Activated CD8-positive, alpha-beta memory T cell treated with anti-CD3 and anti-CD28 coated beads, Interleukin-2, amount 10 ng/mL, durations not matched to agents 7 days and 5 days (primary cell): ENCODE measurements at places on chromosomes 12 and 14. TPM values are rescaled to one million over a fixed set of nuclear protein-coding genes. Genes with fewer than 3 reads are reported as not detected.

The KCNA1 gene
- not detected for total RNA-seq

The FGF23 gene
- not detected for total RNA-seq

The NEUROD4 gene
- not detected for total RNA-seq

The IQSEC3 gene
- total RNA-seq, result 2.0 TPM

The C12orf50 gene
- 0.18 TPM for total RNA-seq

The CLEC9A gene
- not detected for total RNA-seq

The POTEG gene
- not detected for total RNA-seq

The TOMM20L gene
- not detected for total RNA-seq

The CLBA1 gene
- 0.67 TPM for total RNA-seq

The ASB2 gene
- total RNA-seq, result 177 TPM

- peaks cover 5% of the 10 kb centered on the region for H3K4me1 ChIP-seq
- no peak overlapping the region for H3K27ac ChIP-seq
- peaks cover 8% of the 10 kb centered on the region for H3K36me3 ChIP-seq
Observed at GRCh38 chr12:112321245-112321644, 61.0 kb downstream of the HECTD4 start.

DNA sequence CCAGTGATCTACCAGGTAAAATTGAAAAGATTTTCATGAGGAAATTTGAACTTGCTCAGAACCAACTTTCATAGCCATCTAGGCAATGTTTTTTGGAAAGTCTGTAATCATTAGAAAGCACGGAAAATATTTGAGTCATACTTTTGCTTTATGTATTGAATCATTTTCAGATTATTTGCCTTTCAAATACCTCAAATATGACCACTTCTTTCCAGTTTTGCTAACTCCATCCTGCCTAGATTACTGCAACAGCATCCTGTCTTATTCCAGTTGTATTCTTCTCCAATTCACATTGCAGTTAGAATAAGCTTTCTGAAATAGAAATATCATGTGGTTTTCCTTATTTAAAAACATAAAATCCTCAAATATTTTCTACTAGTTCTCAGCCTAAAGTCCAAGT, 239.8 kb upstream of the FAR2 start:
- H3K36me3 ChIP-seq, result no peaks in the 10 kb centered on the region
- no peaks in the 10 kb centered on the region for H3K27me3 ChIP-seq
- no peak overlapping the region for H3K4me3 ChIP-seq
- no peaks in the 10 kb centered on the region for H3K4me1 ChIP-seq
- H3K27ac ChIP-seq, result no peak overlapping the region

- peak overlapping the region; percentile 75 for H3K27ac ChIP-seq
- peak overlapping the region; percentile 55 for H3K4me3 ChIP-seq
- H3K36me3 ChIP-seq, result peaks cover 12% of the 10 kb centered on the region
- no peak for DNase-seq
Observed at GRCh38 chr14:89702073-89702875, 252.3 kb downstream of the EFCAB11 start.

DNA sequence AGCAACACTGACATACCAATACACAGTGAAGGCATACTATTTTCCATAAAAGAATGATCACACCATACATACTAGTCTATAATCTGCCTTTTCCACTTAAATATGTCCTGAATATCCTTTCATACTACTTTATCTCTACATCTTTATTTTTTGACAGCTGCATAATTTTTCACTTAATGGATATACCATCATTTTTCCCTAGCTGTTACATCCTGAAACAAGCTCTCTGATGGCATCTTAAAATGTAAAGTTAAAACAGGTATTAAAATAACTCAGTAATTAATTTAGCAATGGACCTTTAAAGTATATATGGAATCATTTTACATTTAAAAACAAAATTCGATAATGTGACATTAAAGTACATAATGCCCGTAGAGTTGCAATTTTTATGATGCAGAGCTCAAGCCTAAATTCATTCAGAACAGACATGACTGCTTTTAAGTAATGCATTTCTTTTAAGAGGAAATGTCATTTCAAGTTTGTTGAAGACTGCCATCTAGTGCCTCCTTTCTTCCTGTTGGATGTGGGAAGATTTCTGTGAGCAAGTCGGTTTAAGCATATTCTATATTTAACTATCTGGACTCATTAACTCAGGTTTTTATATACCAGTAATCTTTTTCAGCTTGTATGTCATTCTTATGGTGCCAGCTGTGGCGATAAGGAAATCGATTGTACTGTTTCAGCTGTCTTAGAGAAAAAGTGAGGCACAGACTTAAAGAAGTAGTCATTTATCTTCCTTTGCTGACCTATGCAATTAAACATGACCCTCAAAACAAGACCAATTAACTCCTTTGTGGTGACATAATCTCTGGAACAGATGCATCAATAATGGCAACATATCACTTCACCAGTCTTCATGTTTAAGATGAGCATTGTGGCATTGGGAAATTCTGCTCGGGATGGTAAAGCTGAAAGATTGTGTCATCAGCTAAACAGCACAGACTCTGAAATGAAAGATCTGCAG, 20.3 kb downstream of the PRICKLE1 start:
- H3K36me3 ChIP-seq, result no peaks in the 10 kb centered on the region
- H3K27me3 ChIP-seq, result peaks cover 6% of the 10 kb centered on the region
- no peak overlapping the region for H3K4me3 ChIP-seq

- H3K36me3 ChIP-seq, result no peaks in the 10 kb centered on the region
- H3K27me3 ChIP-seq, result no peaks in the 10 kb centered on the region
- no peak for DNase-seq
- no peak overlapping the region for H3K27ac ChIP-seq
- H3K4me1 ChIP-seq, result no peaks in the 10 kb centered on the region
Observed at GRCh38 chr12:43151441-43151981, 400.5 kb downstream of the ADAMTS20 start.

DNA sequence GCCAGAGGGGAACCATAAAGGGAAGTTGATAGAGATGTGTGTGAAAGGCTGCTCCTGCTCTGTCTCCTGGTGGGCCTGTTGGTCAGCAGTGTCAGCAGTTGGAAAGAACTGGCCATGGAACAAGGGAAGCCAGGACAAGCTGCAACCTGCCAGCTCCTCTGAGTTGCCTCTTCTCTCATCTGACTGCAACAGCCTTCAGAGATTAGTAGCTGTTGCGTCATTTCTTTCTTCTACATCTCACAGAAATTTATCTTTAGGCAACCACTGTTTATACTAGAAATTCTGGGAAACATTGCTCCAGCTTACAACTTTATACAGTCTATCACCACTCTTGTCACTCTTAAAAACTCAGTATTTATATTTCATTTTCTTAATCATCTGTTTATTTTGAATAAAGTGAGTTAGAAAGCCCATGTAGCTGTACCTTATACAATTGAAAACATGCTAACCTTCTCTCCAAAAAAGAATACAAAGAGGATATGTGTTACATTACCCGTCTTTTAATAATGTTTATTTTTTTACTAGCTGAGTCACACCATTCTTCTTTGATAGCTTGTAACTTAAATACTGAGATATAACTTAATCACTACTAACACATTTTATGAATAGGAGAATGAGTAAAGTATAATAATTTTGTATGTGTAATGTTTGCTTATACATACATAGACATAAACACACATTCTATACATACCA, 224.2 kb downstream of the LRFN5 start:
- no peaks in the 10 kb centered on the region for H3K27me3 ChIP-seq
- H3K4me3 ChIP-seq, result no peak overlapping the region
- no peak for DNase-seq
- H3K4me1 ChIP-seq, result no peaks in the 10 kb centered on the region

GRCh38 chr12:54032627-54033100, at the start of gene HOXC5:
HOXC5 (plus strand) TSS chr12:54033050; CDS start chr12:54033123, 73 bp downstream.
- peak; percentile 77 for DNase-seq
- H3K36me3 ChIP-seq, result no peaks in the 10 kb centered on the region

GRCh38 chr12:108967869-108968540, 52.9 kb downstream of the SVOP start:
- no peak overlapping the region for H3K4me3 ChIP-seq
- H3K27me3 ChIP-seq, result peaks cover 6% of the 10 kb centered on the region
- H3K36me3 ChIP-seq, result no peaks in the 10 kb centered on the region
- no peak for DNase-seq
- H3K4me1 ChIP-seq, result no peaks in the 10 kb centered on the region

- no peaks in the 10 kb centered on the region for H3K4me1 ChIP-seq
- no peaks in the 10 kb centered on the region for H3K36me3 ChIP-seq
- DNase-seq, result no peak
- no peaks in the 10 kb centered on the region for H3K27me3 ChIP-seq
Observed at GRCh38 chr12:63264629-63265028, 113.6 kb upstream of the AVPR1A start.

DNA sequence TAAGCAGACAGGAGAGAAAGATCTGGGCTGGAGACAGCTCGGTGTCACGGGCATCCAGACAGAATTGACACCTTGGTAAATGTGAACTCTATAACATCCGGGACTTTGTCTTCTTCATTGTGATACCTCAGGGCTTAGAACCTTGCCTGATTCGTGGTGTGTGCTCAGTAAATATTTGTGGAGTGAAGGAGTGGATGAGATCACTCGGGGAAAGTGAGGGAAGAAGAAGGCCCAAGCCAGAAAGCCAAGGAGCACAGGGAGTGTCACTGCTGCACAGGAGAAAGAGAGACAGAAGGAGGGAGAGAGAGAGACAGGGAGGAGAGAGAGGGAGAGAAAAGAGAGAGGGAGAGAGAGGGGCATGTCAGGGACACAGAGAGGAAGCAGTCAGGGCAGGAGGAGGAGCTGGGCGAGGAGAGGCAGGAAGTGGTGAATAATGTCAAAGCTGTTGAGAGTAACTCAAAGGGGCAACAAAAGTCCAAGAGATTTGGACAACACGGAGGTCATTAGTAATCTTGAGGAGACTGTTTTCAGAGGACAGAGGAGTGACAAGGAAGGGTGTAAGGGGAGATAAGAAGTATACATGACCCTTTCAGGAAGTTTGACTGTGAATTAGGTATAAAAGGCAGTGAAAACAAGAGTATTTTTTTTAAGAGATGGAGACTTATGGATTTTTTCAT, 141.6 kb upstream of the MAX start:
- no peak overlapping the region for H3K27ac ChIP-seq
- DNase-seq, result peak; percentile 72
- H3K27me3 ChIP-seq, result no peaks in the 10 kb centered on the region
- H3K4me3 ChIP-seq, result no peak overlapping the region
- peaks cover 7% of the 10 kb centered on the region for H3K36me3 ChIP-seq
- H3K4me1 ChIP-seq, result peaks cover 4% of the 10 kb centered on the region

DNA sequence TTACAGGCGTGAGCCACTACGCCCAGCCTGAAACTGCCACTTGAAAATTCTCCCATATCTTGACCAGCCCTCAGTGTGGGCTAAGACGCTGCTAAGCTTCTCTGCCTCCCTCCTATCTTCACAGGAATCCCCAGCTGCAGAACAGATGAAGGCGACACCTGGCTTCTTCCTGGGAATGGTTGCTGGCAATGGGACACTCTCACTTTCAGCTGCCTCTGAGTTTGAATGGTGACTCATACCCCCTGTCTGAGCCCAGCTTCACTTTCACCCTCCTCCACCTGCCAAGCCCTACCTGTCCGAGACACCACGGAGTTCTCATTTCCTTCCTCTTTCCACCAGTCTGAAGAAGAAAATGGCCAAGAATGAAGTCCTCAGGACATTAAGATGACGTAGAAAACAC, 18.3 kb upstream of the VASH1 start:
- H3K27me3 ChIP-seq, result peaks cover 56% of the 10 kb centered on the region
- no peak overlapping the region for H3K4me3 ChIP-seq
- no peak overlapping the region for H3K27ac ChIP-seq
- DNase-seq, result no peak
- H3K4me1 ChIP-seq, result no peaks in the 10 kb centered on the region

DNA sequence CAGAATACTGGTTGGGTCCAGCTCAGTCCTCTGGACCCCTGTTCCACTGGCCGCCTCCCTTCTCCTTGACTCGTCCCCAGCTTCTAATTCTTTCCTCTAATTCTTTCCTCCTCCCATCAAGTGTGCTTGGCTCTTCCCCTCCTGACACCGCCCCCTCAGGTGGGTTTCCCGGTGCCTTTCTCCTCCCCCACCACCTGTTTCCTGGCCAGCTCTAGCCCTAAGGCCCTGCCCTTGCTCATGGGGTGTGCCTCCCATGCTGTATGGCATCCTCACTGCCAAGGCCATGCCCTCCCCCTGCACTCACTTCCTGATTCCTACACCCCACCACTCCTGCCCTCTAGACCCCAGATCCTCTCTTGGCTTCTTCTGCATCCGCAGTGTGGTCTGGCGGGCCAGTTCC, 12.1 kb upstream of the EML1 start:
- no peak overlapping the region for H3K4me3 ChIP-seq
- no peak overlapping the region for H3K27ac ChIP-seq
- H3K27me3 ChIP-seq, result peaks cover 41% of the 10 kb centered on the region
- no peaks in the 10 kb centered on the region for H3K4me1 ChIP-seq

DNA sequence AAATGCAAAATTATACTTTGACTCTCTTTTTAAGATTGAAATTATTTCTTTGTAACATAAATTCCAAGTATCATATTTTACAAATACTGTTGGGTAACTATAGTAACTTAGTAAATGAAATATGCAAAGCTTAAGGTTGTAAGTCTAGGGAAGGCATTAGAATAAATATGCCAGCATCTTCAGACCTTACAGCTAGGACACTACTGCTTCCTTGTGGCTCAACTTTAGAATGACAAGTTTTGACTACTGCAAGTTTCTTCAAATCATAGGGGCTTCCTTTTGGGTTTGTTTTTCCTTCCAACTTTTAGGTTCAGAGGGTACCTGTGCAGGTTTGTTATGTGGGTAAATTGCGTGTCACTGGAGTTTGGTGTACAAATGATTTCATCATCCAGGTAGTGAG, 17.7 kb upstream of the ANP32D start:
- no peak for DNase-seq
- no peaks in the 10 kb centered on the region for H3K36me3 ChIP-seq
- no peak overlapping the region for H3K4me3 ChIP-seq
- H3K27ac ChIP-seq, result no peak overlapping the region
- H3K27me3 ChIP-seq, result peaks cover 15% of the 10 kb centered on the region
- H3K4me1 ChIP-seq, result no peaks in the 10 kb centered on the region

DNA sequence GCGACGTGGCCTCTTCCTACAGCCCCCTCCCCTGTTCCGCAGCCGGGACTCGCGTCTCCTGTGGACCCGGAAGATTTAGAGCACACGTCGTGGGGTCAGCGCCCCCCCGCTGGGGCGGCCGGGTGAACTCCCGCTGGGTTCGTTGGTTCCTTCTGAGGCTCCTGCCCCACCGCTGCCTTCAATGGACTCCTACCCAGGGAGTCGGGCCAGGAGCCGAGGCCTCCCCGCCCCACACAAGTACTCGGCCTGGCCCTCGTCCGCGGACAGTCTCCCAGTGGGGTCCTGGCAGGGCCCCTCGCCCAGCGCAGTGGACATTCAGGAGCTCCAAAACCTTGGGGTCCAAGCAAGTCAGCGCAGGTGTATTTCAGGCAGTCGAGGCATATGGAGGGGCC, 1.2 kb downstream of the MMP17 start:
- peaks cover 7% of the 10 kb centered on the region for H3K4me1 ChIP-seq
- no peak overlapping the region for H3K4me3 ChIP-seq
- no peaks in the 10 kb centered on the region for H3K36me3 ChIP-seq
- H3K27ac ChIP-seq, result no peak overlapping the region
- peaks cover 55% of the 10 kb centered on the region for H3K27me3 ChIP-seq

- H3K4me3 ChIP-seq, result no peak overlapping the region
- peaks cover 18% of the 10 kb centered on the region for H3K27me3 ChIP-seq
- H3K27ac ChIP-seq, result no peak overlapping the region
- no peaks in the 10 kb centered on the region for H3K36me3 ChIP-seq
- peaks cover 20% of the 10 kb centered on the region for H3K4me1 ChIP-seq
- DNase-seq, result no peak
Observed at GRCh38 chr14:21703357-21704326, 30.0 kb upstream of the OR4E1 start.
